ENCODE measurements at places on chromosomes 4 and X.

GRCh38 chr4:82421796-82422560, 8.3 kb downstream of the HNRNPDL start:
- no peak for DNase-seq

DNA sequence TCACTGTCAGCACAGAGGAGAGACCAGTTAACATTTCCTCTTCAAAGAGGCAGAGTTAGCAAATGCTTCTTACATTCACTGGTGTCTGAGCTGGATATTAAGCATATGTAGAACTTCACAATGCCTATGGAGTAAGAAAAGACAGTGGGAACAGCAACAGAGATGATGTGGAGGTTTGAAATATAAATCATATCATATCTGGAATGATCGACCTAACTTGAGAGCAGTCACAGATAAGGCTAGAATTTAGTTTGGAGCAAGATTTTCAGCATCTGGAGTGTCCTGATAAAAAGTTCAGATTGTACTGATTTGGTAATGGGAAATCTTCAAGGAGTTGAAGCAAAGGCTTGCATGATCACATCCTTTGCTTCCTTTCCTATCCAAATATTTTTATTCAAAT, 90.5 kb upstream of the ANKRD50 start:
- DNase-seq, result no peak

DNA sequence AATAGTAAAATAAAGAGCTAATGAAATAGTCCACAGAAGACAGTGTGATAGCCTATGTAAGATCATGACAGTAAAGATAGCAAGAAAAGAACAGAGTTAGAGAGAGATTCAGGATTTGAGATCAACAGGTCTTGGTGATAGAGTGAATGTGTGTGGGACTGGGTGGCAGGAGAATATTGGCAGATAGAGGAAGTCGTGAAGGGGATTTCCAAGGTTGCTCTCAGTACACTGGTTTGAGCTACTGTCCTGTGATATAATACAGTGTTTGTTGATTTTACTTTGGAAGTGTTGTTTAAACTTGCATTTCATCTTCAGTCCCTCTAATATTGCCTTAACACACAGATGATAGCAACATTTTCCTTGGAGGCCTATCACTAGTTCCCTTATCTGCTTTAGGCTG, 44.1 kb downstream of the DTHD1 start:
- DNase-seq, result no peak

DNA sequence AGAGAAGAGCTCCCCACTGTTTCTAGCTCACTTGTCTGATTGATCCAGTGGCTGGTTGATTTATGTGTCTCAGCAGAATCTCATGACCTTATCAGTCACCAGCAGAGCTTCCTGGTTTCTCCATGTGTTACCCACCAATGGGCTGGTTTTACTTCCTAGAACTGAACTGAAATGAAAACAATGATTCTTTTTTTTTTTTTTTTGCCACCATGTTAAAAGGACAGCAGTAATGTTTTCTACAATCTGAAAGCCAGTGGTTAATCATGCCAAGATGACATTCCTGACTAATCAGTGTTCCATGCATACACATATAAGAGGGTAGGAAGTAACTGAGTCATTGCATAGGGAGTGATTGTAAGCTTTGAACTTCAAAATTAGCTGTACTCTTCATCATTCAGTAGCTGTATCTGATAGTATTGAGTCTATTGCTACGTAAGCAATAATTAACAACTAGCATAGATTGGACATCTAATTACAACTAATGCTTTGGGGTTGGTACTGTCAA, 67.7 kb downstream of the SLC4A4 start:
- DNase-seq, result no peak

- no peak for DNase-seq
These were observed 176.5 kb downstream of the FBXW7 start for GRCh38 chr4:152359208-152360044.

- DNase-seq, result no peak
These were observed 279.3 kb upstream of the DIPK2B start for GRCh38 chrX:45479835-45480422.

DNA sequence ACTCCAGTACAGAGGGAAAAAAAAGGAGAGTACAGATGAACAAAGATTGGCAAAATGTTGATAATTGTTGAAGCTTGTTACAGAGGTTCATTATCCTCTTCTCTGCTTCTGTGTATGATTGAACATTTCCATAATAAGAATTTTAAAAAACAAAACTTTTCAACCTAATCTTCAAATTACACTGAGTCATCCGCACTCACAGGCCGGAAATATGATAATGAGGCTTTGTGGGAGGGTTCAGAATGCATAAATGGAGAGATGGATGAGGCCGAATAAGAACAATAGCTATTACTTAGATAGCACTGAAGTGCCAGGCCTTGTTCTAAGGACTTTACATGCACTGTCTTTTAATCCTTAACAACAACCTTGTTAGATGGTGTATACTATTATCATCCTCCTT, 4.6 kb upstream of the ERCC6L start:
- no peak for DNase-seq

DNA sequence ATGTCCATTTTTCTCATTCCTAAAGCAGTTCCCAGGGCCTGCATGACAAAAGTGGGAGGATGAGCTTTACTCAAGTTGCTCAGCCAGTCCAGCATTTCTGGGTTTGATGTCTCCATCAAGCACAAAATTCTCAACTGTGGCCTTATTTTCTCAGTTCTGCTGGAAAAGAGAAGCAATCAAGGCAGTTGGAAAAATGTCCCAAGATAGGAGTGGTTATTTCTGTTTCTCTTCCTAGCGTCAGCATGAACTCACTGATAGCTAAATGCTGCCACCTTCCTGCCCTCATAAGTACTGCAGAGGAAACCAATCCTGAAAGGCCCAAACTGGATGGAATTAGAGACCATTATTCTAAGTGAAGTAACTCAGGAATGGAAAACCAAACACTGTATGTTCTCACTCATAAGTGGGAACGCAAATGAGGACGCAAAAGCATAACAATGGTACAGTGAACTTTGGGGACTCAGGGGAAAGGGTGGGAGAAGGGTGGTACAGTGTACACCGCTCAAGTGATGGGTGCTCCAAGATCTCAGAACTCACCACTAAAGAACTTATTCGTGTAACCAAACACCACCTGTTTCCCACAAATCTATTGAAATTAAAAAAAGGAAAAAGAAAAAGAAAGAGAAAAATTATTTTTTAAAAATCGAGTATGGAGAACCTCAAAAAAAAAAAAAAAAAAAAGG, 29.6 kb downstream of the ADH7 start:
- peak; percentile 31 for DNase-seq

DNA sequence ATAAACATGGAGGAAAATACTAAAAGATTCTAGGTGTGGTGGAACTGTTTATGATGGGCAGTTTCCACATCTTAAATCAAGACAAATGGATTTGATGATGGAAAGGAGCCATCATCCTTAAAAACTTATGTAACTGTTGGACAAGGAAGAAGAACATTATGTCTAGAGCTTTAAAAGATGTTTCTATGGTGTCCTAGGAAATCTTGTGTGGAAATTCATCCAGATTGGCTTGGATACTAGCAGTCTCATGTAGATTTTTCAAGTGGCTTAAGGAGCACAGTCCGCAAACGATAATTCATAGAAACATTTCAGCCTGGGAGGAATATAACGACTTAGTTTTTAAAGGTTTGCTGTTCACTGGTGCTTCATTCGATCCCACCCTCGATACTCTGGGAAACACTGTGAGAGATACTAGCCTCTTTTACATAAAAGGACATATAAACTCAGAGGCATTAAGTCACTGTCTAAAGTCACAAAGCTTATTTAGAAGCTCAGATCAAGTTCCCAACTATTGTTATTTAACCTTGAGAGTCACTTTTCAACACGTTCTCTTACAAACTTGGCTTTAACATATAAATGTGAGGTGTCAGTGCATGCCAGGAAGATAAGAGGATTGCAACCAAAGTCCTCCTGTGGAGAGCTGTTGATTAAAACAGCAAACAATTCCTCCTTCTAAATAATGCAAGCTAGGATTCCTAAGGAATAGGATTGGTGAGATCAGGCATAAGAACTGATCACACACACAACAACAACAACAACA, 135.7 kb upstream of the SCML1 start:
- DNase-seq, result no peak

DNA sequence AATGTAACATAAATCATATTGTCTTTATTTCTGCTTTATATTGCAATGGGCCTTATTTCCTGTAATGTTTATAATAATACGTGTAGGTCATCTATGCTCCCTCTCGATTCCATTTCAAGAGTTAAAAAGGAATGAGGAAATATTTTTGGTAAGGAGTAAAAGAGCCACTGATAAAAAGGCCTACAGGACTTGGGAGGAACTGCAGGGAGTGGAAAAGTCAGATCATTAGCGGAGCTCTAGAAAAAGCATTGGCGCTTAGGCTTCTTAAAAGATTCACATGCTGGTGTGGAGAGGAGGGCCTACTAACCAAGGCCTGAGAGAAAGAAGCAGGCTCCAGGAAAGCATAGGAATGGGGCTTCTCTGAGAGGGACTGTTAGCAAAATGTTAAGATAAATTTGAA, 82.9 kb upstream of the PNPLA4 start:
- DNase-seq, result no peak

- DNase-seq, result no peak
These were observed 68.5 kb upstream of the MAP9 start for GRCh38 chr4:155445306-155445705.

DNA sequence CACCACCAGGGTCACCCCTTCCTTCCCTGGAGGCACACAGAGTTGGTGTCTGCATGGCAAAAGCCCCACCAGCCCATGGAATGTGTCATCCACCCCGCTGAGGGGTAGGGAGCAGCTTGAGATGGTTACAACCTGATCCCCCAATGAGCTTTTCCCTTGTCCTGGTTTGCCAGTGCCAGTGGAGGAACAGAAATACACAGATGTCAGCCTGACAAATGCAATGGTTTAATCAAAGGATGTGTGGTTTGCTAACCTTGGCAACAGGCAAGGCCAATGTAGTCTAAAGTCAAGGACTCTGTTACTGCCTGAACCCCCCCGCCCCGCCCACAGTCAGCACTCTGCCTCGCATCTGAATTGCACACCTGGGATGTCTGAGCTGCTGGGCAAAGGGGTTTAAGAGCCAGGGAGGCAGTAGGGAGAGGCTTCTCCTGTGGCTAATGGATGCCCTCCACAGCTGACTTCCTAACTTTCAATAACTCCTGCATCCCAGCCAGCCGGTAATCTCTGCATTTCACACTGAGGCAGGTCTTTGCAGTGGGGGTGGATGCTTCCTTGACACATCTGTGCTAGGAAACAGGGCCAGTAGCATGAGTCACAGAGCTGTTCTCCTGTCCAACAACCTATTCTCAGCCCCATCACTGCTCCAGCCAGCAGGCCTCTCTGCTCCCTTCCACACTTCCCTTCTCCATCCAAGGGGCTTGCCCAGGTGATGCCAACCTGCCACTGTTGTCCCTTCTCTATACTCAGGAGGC, 137.5 kb downstream of the AMMECR1 start:
- DNase-seq, result no peak

GRCh38 chr4:8549352-8549931, 30.8 kb upstream of the GPR78 start:
- DNase-seq, result no peak

GRCh38 chr4:138869165-138869564, 146.4 kb upstream of the NOCT start:
- DNase-seq, result no peak

DNA sequence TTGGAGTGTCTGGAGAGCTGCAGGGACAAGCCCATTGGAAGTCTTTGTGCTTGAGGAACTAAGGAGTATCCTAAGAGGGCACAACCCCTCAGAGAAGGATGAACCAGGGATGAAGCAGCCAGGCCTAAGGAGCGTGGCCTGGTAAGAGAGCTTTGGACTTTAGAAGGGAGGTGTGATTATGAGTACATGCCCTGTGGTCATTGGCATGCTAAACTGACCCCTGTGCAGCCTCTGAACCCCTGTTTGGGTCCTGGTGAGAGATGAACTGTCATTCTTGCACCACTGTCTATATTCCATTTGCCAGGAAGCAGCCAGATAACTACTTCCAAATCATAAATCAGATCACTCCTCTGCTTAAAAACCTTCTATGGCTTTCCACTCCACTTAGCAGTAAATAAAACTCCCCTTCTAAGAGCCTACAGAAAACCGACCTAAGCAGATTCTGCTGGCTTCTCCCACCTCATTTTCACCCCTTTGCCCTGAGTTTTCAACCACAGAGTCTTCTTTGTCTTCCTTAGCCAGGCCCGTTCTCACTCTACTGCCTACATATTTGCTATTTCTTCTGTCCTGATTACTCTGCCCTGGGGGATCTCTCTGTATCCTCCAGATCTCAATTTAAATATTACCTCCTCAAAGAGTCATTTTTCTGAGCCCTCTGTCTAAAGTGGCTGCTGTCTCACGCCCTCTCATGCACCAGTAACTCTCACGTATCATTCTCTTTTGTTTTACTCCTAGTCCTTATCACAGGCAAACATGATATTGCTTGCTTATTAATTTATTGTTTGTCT, 56.7 kb downstream of the MID1IP1 start:
- DNase-seq, result no peak

DNA sequence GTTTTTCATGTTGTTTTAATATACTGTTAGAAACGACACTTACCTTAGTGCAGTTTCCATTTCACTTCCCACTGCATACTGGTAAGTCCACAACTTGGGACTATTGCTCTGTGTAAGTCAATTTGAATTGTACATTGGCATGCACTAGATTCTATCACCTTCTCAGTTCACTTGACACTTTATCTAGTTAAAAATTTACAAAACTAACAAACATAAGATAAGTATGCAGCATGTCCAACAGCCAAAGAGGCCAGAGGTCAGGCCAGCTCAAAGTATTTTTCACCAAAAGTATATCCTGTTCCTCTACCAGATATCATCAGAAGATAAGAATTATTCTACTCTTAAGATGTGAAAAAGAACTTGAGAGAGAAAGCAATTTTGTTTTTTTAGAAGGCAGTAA, 75.9 kb downstream of the QRFPR start:
- no peak for DNase-seq

GRCh38 chrX:12890467-12890866, 16.0 kb upstream of the TLR8 start:
- DNase-seq, result no peak

DNA sequence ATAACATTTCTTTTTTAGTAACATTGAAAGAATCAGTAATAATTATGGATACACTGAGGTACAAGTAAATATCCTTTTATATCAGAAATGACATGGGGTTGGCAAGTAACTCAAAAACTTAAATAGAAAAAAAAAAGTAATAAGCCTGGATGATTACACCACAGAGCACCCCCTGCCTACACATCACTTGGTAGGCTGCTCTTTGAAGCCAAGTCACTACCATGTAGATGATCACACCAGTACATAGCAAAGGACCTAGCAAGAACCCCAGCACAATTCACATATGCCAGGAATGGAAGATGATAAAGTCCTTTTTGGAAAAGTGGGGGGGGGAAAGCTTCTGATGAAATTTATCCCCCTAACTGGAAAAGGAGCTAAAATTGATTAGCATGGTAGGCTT, 56.9 kb downstream of the METTL14 start:
- DNase-seq, result no peak

DNA sequence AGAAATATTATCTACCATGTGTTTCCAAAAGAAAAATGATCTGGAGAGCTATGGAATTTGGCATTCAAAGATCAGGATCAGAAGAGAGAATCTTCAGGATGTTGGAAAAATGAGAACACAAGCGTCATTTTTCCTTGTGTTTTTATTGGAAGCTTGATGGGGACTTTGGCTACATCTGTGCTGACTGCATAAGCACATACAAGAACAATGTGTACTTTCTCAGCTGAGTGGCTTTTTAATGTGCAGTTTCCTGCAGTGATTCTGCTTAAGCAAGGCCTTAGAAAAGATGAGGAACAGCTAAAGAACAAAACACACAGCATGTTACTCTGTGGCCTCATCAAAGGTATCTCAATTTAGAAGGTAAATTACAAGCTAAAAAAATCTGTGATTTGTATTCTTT, 1039.9 kb downstream of the GLUD2 start:
- DNase-seq, result no peak
